ENCODE measurements at places on chromosomes 7 and 10.

DNA sequence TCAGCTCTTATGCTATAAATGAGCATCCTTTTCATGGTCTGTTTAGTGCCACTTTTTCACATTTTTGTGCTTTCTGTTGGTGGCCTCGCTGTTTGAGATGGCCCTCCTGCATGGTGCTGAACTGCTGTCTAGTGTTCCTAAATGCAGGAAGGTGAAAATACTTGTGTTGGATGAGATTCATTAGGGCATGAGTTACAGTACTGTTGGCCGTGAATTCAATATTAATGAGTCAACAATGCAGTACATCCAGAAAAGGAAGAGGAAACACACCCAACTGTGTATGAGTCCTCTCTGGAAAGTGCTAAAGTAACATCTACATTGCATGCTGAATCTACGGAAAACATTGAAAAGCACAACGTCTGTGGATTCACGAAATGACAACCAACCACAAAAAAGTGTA is 124.0 kb downstream of the HERPUD2 start:
- no peak for DNase-seq

DNA sequence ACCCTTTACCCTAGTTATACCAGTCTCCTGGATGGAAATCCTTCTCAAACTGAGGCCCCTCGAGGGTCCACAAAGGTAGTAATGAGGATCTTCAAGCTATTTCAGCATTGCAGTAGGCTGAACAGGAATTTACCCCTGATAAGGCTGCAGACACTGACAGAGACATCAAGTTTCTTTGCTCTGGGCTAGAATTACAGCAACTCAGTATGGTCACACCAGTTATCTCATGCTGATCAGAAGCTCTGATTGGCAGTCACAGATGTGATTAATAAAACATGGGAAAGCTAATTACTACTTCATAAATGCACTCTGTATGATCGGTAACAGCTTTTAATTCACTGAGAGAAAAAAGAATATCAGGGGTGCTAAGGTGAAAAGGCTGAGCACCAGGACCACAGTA is 30.6 kb downstream of the FAM204A start:
- no peak for DNase-seq

DNA sequence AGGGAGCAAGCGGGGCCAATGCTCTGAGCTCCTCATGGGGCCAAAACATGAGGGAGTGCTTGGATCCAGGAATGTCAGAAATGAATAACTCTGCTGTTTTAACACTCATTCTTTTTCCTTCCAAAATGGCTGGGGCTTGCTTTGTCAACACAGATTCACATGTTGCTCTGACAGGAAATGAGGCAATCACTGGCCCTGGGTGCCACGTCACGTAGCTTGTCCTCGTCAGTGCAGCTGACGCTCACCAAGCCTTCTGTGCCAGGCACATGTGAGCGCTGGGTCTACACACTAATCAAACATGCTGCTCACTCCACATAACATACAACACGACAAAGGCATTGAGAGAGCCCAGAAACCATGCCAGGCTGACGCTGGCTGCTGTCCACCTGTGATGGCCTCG is 198.9 kb downstream of the WDR37 start:
- DNase-seq = no peak

- no peak for DNase-seq
These were observed 162.1 kb upstream of the SHH start for GRCh38 chr7:155974186-155974897.

GRCh38 chr10:103067484-103067883 is 125.6 kb downstream of the NT5C2 start:
- no peak for DNase-seq

DNA sequence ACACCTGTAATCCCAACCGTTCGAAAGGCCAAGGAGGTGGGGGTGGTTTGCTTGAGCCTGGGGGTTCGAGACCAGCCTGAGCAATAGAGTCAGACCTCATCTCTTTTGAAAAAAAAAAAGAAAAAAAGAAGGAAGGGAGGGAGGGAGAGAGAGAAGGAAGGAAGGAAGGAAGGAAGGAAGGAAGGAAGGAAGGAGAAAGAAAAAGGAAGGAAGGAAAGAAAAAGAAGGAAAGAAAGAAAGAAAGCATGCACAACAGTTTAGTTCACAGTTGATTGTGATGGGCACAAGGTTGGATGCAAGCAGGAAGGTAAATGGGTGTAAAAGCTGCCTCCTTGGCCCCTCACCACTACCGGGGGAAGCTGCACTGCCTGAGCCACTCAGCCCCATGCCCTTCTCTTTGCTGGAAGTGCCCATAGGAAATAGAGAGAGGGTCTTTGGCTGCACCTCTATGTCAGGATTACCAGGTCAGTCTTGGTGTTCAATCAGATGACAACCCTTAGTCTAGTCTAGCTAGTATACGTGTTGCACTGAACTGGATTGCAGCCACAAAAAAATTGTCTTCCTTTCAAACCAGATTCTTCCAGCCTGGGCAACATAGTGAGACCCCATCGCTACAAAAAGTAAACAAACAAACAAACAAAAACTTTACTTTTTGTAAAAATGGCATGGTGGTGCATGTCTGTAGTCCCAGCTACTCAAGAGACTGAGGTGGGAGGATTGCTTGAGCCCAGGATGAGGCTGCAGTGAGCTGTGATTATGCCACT is 20.0 kb downstream of the MAP3K8 start:
- DNase-seq = no peak

- no peak for DNase-seq
These were observed 247.0 kb upstream of the HABP2 start for GRCh38 chr10:113305871-113306270.

- no peak for DNase-seq
These were observed 18.0 kb downstream of the SLC25A13 start for GRCh38 chr7:96303686-96304443.

GRCh38 chr7:140661124-140661523 is 11.6 kb upstream of the ADCK2 start:
- no peak for DNase-seq

- DNase-seq = no peak
These were observed 8.2 kb downstream of the GHRHR start for GRCh38 chr7:30971840-30972563.

DNA sequence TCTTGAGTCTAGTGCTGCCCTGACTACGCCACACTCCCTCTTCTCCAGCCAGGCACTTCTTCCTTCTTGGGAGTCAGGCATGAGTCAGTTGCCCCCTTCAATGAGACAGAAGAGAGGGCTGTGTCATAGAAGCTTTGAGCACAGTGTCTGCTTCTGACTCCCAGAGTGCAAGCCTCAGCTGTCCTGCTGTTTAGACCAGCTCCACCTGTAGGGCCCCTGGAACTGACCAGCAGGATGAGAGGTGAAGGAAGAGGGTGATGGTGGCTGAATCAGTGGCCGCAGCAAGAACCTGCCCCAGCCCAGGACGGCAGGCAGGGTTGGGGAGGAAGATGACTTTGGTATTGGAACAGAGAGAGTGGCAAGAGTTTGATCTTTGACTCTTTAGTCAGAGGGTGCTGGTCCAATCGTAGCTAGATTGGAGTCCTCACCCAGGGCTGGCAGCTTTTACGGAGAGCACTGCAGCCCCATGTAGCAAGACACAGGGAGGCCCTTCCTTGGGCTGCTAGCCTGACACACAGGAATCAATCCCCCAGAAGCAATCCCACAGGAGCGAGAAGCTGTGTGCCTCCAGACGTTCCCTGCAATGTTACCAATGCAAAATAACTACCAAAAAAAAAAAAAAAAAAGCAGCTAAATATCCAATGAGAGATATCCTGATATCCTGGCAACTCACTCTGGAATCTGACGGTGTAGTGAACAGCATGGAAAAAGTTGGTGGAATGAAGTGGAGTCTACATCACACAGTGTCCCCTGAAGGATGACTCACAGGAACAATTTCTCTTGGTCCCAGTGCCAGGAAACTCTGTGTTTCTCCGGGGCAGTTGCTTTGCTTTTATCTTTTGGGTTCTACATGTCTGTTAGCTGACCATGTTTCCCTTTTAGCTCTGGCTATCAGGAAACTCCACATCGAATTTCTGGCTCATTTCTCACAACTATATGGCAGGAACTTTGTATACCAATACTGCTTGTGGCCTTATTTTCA is 6.9 kb downstream of the C10orf62 start:
- DNase-seq = no peak

- DNase-seq = no peak
These were observed 169.2 kb downstream of the HGF start for GRCh38 chr7:81600608-81601007.

DNA sequence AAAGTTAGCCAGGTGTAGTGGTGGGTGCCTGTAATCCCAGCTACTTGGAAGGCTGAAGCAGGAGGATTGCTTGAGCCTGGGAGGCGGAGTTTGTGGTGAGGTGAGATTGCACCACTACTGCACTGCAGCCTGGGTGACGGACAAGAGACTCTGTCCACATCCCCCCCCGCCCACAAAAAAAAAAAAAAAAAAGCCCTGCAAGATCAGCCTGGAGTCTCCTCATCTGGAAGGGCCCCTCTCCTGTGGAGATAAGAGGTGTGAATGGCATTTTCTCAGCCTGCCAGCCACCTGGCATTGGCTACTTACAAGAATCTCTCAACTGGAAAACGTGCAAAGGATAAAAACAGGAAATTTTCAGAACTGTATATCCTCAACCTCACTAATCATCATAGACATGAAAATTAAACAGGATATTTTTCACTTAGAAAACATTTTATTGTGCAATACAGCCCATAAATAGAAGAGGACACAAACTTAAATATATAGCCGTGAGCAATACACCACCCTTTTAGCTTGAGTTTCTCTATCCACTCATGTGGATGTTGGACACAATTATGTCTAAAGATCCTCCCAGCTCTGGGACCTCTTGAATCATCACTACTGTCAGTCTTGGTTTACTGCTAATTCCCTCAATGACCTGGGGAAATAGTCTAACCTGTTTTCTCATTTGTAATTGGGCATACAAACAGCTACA is 11.3 kb upstream of the TSPAN15 start:
- no peak for DNase-seq

DNA sequence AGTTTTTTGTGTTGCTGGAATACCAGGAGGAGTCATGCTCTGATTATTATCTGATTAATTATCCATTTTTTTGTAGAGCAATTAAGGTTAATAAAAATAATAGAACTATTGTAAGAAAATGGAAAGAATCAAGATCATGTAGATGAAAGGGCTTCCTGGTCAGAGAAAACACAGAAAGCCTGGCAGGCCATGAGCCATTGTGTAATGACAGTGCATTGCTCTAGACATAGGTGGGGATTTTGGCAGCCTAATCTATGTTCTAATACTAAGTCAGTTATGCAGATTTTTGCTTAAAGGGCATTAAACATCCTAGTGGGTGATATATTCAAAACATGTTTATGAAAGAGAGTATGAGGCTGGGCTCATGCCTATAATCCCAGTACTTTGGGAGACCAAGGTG is 198.2 kb downstream of the PPP1R9A start:
- no peak for DNase-seq

- DNase-seq = no peak
These were observed 109.4 kb downstream of the FAM107B start for GRCh38 chr10:14665304-14665703.

- no peak for DNase-seq
These were observed 273.5 kb downstream of the FGFR2 start for GRCh38 chr10:121324678-121325213.

DNA sequence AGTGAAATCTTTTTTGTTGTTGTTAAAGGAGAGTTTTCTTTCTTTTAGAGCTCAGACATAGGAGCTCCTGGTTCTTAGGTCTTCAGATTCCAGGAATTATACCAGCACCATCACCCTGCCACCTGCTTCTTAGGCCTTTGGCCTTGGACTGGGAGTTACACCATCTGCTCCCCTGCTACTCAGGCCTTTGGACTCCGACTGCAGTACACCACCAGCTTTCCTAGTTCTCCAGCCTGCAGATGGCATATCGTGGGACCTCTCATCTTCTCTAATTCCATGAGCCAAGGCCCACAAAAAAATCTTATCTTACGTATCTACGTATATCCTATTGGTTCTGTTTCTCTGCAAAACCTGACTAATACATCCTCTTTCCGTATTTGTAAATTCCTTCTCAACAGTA is 5.1 kb upstream of the TACC2 start:
- DNase-seq = no peak

DNA sequence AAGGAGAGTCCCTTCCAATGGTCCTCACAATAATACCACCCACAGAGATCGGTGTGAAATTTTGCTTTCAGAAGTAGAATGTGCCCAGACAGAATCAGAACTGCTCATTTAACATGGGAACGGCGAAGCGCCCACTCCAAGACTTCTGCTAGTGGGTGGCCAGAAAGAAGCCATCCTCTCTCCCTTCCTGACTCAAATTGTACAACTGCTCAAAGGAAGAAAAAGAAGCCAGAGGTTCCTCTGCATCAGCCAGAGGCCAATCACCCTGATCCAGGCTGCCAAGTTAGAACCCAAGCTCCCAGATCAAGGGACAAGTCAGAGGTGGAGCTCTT is 23.3 kb downstream of the NUDCD3 start:
- no peak for DNase-seq

DNA sequence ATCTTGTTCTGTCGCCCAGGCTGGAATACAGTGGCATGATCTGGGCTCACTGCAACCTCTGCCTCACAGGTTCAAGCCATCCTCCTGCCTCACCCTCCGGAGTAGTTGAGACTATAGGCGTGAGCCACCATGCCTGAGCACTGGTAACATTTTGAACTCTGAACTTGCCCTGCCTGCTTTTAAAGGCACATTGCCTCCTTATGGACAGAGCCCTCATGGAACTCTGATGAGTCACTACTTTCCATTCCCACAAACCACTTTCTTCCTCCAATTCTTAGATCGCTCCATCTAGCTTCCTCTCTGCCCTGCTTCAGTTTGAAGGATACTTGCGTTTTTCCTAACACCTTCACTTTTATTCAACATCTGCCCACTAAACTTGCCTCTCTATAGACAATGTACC is 38.1 kb downstream of the PRPS1L1 start:
- no peak for DNase-seq

DNA sequence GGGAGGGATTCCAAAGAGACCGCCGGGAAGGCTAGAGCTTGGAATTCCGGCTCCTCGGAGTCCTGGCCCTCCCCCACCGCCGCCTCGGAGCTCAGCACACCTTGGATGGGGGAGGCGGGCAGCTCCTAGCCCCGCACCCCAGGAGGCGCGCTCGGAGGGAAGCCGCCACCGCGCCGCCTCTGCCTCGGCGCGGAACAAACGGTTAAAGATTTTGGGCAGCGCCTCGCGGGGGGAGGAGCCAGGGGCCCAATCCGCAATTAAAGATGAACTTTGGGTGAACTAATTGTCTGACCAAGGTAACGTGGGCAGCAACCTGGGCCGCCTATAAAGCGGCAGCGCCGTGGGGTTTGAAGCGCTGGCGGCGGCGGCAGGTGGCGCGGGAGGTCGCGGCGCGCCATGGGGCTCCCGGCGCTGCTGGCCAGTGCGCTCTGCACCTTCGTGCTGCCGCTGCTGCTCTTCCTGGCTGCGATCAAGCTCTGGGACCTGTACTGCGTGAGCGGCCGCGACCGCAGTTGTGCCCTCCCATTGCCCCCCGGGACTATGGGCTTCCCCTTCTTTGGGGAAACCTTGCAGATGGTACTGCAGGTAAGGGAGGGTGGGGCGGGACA is at the start of gene CYP26A1:
CYP26A1 (plus strand) TSS at position 355 of the 608 bp plus-strand sequence; CDS start at position 397, 42 bp downstream.
- DNase-seq = no peak
